ENCODE measurements at places on chromosomes 12 and 14. TPM values are rescaled to one million over a fixed set of nuclear protein-coding genes. Genes with fewer than 3 reads are reported as not detected.

DNA sequence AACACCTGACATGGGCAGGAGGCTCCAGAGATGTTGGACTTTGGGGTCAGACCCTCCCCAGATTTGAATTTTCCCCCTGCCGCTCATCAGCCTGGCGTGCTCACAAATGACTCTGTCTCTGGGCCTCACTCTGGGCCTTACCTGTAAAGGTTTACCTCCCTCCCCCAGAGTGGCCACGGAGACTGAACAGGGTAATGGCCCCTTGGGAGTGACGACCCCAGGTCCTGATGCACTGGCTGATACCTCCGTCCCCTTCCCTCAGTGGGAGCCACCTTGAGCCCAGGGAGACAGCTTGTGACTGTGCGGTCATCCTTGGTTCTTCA, 7.0 kb downstream of the SLC25A29 start:
- H3K27ac ChIP-seq: no peak overlapping the region
- no peaks in the 10 kb centered on the region for H3K36me3 ChIP-seq
- no peak for DNase-seq
- no peaks in the 10 kb centered on the region for H3K27me3 ChIP-seq
- H3K4me3 ChIP-seq: no peak overlapping the region

DNA sequence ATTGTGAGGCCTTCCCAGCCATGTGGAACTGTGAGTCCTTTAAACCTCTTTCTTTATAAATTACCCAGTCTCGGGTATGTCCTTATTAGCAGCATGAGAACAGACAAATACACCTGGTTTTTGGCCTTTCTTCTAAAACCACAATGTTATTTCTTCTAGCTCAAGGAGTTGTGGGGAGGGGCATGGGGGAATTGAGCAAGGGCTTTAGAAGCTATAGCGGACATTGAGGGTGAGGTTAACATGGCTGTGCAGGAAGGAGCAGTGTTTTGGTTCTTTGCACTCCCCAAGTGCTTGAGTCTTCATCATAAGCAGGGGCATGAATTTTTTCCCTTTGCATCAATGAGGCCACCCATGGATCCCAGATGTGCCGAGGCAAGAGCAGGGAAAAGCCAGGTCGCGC, 86.8 kb downstream of the SPRING1 start:
- no peak overlapping the region for H3K27ac ChIP-seq
- H3K36me3 ChIP-seq: no peaks in the 10 kb centered on the region

DNA sequence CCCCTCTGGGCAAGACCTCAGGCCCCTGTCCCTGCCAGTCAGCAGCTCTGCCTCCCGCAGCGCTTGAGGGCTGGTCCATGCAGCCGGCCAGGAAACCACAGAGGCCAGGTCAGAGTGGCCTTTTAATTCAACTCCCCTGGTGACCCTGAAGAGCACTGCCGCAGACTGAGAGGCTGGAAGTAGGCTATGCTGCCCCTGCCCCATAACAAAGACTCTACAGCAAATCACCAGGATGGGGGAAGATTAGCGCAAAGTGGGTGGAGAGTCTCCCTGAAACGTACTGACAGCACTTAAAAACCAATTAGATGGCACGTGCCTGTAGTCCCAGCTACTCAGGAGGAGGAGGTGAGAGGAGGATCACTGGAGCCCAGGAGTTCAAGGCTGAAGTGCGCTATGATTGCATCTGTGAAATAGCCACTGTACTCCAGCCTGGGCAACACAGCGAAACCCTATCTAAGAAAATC, 70.5 kb downstream of the ITPK1 start:
- H3K4me1 ChIP-seq: peaks cover 19% of the 10 kb centered on the region
- H3K36me3 ChIP-seq: no peaks in the 10 kb centered on the region
- H3K4me3 ChIP-seq: no peak overlapping the region
- DNase-seq: no peak
- H3K27ac ChIP-seq: no peak overlapping the region

The CCDC184 gene
- 0.37 TPM for total RNA-seq

Measured in activated CD4-positive, alpha-beta T cell treated with anti-CD3 and anti-CD28 coated beads for 36 hours (primary cell).